ENCODE measurements at places on chromosomes 16 and 17.
A peak's percentile ranks its signal among the peaks of the same experiment; 100 is the strongest.

DNA sequence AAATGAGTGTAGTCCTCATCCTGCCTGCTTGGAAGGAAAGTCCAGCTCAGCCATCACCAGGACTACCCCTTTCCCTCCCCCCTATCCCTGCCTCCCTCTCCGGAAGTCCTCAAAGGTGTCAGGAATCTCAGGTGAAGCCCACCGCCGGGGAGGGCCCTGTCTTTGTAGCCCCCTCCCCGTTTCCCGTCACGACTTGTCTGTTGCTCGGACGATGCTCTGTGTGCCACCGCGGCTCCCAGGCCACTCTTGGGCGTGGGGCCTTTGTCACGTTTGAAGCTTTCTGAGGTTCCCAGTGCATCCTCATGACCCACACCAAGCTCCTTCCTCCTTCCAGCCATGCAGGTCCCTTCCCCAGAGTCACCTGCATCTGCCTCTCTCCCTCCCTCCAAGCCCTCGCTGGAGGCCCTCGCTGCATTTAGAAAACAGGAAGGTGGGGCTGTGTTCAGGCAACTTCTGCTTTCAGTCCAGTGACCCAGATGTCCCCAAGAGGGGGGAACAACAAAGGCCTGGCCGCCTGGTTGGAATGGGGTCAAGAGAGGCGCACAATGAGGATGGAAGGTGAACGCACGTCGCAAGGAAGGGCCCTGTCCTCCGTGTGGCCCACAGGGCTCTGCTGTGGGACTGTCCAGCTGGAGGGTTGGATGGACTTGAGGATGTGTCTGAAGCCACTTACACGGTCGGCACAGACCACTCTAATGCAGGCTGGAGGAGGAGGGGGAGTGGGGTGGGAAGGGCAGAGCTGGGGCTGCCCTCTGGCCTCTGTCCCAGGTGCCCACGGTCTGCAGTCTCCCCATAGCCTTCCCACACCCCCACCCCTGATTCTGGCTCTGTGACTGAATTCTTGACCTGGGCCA, 59.9 kb downstream of the OR1D5 start:
- peak; percentile 46 for DNase-seq
- H3K27me3 ChIP-seq = no peaks in the 10 kb centered on the region
- no peaks in the 10 kb centered on the region for H3K36me3 ChIP-seq
- H3K4me1 ChIP-seq = peaks cover 11% of the 10 kb centered on the region

- no peak overlapping the region for H3K4me3 ChIP-seq
- no peaks in the 10 kb centered on the region for H3K36me3 ChIP-seq
- no peaks in the 10 kb centered on the region for H3K4me1 ChIP-seq
- H3K27ac ChIP-seq = no peak overlapping the region
These were observed 355.3 kb downstream of the TOX3 start for GRCh38 chr16:52191531-52192134.

DNA sequence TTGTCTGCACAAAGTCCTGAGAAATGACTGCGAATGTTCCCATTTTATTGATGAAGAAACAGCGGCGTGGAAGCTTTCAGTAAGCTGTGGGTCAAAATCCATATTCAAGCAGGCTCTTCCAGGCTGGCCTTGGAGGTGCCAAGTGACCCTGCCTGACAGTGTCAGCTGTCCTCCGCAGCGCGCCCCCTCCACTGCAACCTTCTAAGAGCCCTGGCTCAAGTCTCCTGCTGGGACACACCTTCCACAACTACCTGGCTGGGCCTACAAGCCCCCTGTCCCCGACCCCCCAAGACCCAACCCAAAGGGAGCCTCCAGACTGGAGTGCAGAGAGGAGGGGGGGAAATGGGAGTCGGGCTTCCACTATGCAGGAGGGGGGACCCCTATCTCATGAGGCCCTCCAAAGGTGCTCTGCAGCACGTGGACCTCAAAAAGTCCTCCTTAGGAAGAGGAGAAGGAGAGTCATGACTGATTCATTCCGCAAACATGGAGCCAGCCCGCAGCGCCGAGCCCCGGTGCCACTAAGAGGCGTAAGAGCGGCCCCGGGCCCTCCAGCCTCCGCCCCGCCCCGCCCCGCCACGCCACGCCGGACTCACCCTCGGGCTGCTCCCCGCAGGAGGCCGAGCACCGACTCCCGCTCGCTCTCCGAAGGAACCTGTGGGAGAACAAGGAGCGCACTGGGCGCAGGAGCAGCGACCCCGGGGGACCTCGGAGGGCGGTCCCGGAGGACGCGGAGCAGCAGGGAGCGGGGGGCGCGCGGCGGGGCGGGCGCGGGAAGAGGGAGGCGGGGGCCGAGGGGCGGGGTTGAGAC, 574 bp downstream of the MPP3 start:
- H3K4me1 ChIP-seq = peaks cover 7% of the 10 kb centered on the region
- no peaks in the 10 kb centered on the region for H3K36me3 ChIP-seq
- H3K4me3 ChIP-seq = peak overlapping the region; percentile 63

DNA sequence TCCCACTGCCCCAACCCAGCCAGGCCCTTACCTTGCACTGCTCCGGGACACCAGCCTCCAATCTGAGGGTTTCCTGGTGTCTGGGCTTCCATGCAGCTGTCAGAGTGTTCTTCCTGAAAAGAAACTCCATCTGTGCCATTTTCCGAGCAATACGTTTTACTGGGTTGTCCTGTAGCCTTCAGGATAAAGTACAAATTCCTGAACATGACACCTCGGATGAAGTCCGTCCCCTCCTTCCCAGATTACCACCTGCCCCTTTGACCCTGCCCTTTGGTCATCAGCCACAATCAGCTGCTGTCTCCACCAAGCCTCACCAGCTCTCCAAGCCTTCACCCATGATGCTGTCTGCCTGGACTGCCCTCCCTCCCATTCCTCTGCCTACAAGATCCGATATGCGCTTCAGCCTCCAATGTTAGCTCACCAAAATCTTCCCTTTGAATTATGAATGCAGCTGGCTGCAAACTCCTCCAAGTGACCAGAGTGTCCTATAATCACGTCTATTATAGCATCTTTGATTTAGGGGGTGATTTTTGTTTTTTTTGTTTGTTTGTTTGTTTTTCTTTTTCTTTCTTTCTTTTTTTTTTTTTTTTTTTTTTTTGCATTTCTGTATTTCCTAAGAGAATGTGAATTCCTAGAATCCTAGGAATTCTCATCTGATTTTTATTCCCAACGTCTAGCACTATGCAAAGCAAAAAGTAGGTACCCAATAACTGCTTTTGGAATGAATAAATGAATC, 60.6 kb upstream of the KIFC3 start:
- no peaks in the 10 kb centered on the region for H3K4me1 ChIP-seq
- H3K36me3 ChIP-seq = no peaks in the 10 kb centered on the region
- no peak overlapping the region for H3K4me3 ChIP-seq
- H3K27me3 ChIP-seq = no peaks in the 10 kb centered on the region

GRCh38 chr17:76667786-76668453, 24.4 kb upstream of the ST6GALNAC1 start:
- H3K27me3 ChIP-seq = no peaks in the 10 kb centered on the region
- H3K4me1 ChIP-seq = peaks cover 12% of the 10 kb centered on the region
- no peak overlapping the region for H3K4me3 ChIP-seq
- no peak overlapping the region for H3K27ac ChIP-seq
- no peak for DNase-seq

GRCh38 chr17:30534298-30534697, 57.1 kb downstream of the GOSR1 start:
- no peaks in the 10 kb centered on the region for H3K36me3 ChIP-seq
- no peaks in the 10 kb centered on the region for H3K4me1 ChIP-seq
- no peak for DNase-seq
- H3K27me3 ChIP-seq = no peaks in the 10 kb centered on the region
- H3K27ac ChIP-seq = no peak overlapping the region

DNA sequence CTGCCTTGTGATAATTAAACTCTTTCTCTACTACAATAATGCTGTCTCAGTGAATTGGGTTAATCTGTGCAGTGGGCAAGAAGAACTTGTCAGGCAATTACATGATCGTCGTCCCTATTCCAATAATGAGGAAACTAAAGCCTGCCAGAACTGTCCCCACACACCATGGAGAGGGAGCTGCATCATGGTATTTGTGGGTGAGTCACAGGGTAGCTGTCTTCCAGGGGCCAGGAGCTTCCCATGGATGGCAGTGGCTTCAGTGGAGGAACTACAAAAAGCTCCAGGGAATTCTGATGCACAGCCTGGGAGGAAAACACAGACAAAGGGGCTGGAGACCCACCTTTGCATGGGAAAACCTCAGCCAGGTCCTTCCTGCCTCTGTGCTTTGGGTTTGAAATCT, 83.3 kb upstream of the C16orf82 start:
- no peaks in the 10 kb centered on the region for H3K36me3 ChIP-seq
- H3K4me1 ChIP-seq = no peaks in the 10 kb centered on the region
- H3K27me3 ChIP-seq = no peaks in the 10 kb centered on the region
- no peak for DNase-seq
- no peak overlapping the region for H3K4me3 ChIP-seq

DNA sequence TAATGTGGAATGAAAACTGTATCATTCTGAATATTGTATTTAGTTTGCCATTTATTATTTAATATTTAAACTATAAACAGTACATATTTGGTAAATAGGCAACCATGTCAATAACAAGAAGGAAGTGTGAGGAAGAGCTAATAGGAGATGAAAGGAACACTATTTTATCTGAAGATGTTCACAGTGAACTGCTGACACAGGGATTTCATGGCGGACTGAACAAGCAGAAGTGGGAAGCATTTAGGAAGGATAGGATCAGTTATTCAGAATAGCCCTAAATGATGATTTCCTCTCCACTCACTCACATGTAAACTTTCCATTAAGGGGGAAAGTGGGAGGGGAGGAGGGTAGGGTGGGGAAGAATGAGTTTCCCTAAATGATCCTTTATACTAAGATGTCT, 682.4 kb downstream of the TOX3 start:
- DNase-seq = no peak
- H3K4me1 ChIP-seq = no peaks in the 10 kb centered on the region

- no peaks in the 10 kb centered on the region for H3K27me3 ChIP-seq
- peaks cover 11% of the 10 kb centered on the region for H3K4me1 ChIP-seq
- no peak for DNase-seq
- no peak overlapping the region for H3K4me3 ChIP-seq
- no peak overlapping the region for H3K27ac ChIP-seq
These were observed 48.4 kb downstream of the SEC14L1 start for GRCh38 chr17:77189148-77189547.

GRCh38 chr17:46898364-46898763, 24.6 kb upstream of the GOSR2 start:
- no peaks in the 10 kb centered on the region for H3K4me1 ChIP-seq
- H3K27ac ChIP-seq = no peak overlapping the region
- DNase-seq = no peak
- no peaks in the 10 kb centered on the region for H3K27me3 ChIP-seq
- H3K36me3 ChIP-seq = no peaks in the 10 kb centered on the region

DNA sequence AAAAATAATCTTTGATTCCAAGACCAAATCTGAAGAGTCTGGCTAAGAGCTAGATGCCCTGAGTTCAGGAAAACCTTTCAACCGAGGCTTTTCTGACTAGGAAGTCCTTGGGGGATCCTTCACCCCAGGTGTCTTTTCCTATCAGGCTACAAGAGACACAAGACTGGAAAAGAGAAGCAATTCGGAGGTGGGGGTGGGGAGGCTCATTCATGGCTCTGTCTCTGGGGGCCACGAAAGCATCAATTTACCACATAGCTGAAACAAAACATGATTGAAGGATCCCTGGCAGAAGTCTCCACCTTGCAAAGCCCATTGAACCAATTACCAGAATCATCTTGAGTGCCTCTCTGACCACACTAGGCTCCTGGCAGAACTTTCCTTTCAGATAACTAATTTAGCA, 239.8 kb upstream of the SALL1 start:
- no peak for DNase-seq
- H3K4me1 ChIP-seq = peaks cover 3% of the 10 kb centered on the region
- H3K4me3 ChIP-seq = no peak overlapping the region
- H3K27me3 ChIP-seq = no peaks in the 10 kb centered on the region
- H3K36me3 ChIP-seq = no peaks in the 10 kb centered on the region

- H3K4me1 ChIP-seq = no peaks in the 10 kb centered on the region
- no peak overlapping the region for H3K4me3 ChIP-seq
- no peaks in the 10 kb centered on the region for H3K36me3 ChIP-seq
- no peak for DNase-seq
- no peak overlapping the region for H3K27ac ChIP-seq
These were observed 291.6 kb upstream of the TNRC6C start for GRCh38 chr17:77666881-77667395.

DNA sequence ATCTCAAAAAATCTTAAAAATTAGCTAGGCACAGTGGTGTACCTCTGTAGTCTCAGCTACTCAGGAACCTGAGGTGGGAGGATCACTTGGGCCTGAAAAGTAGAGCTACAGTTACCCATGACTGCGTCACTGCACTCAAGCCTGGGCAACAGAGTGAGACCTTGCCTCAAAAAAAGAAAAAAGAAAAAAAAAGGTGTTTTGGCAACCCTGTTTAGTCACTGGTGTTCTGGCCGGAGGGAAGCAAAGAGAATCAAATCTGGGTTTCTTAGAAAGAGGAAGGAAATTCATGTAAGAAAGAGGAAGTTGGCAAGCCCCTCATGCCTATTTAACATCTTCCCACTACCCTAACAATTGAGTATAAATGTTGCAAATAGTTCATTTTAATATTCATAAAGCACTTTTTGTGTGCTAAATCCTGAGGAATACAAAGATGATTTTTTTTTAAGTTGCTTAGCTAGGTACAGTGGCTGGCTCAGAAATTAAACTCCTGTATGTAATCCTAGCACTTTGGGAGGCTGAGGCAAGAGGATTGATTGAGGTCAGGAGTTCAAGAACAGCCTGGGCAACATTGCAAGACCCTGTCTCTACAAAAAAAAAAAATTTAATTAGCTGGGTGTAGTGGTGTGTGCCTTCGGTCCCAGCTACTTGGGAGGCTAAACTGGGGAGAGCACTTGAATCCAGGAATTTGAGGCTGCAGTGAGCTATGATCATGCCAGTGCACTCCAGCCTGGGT, 6.5 kb upstream of the USP32 start:
- no peak overlapping the region for H3K27ac ChIP-seq
- DNase-seq = no peak
- H3K4me1 ChIP-seq = no peaks in the 10 kb centered on the region

- peak overlapping the region; percentile 67 for H3K27ac ChIP-seq
- H3K36me3 ChIP-seq = no peaks in the 10 kb centered on the region
- DNase-seq = peak; percentile 96
- H3K27me3 ChIP-seq = no peaks in the 10 kb centered on the region
- peak overlapping the region; percentile 57 for H3K4me3 ChIP-seq
- peaks cover 13% of the 10 kb centered on the region for H3K4me1 ChIP-seq
These were observed 1.6 kb downstream of the IFT140 start for GRCh38 chr16:1610071-1610898.
